ENCODE measurements at places on chromosomes 5 and 9.

DNA sequence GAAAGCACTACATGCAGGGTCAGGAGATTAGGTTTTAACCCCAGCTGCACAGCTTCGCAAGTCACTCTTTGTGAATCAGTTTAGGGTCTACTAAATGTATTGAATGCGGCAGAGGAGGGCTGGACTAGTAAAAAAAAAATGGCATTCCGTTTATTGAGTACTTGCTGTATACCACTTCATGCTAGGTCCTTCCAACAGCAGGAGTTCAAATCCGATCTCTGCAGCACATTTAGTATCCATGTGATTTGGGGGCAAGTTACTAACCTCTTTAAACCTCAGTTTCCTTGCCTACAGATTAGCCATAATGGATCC is 204.4 kb downstream of the SNCAIP start:
- DNase-seq = no peak

GRCh38 chr9:127509955-127510299 is 58.6 kb downstream of the LRSAM1 start:
- DNase-seq = no peak

GRCh38 chr5:55521881-55522280 is 12.9 kb downstream of the PLPP1 start:
- DNase-seq = no peak

DNA sequence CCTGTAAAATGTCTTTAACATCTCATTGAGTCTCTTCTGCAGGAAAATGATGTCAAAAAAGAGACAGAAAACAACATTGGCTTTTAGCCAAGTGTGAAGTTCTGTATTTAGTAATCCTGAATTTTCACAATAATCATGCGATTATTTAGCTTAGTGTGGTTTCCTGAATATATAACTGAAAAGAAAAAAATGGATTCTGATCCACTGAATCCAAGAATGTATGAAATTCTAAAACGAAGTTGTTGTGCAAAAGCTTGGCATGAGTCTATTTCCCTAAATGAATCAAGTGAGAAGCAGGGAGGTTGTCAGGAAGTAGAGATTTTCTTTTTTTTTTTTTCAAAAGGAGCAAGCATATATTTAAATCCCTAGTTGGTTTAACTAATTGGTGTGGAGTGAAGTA is 145.9 kb upstream of the CDH6 start:
- DNase-seq = no peak

DNA sequence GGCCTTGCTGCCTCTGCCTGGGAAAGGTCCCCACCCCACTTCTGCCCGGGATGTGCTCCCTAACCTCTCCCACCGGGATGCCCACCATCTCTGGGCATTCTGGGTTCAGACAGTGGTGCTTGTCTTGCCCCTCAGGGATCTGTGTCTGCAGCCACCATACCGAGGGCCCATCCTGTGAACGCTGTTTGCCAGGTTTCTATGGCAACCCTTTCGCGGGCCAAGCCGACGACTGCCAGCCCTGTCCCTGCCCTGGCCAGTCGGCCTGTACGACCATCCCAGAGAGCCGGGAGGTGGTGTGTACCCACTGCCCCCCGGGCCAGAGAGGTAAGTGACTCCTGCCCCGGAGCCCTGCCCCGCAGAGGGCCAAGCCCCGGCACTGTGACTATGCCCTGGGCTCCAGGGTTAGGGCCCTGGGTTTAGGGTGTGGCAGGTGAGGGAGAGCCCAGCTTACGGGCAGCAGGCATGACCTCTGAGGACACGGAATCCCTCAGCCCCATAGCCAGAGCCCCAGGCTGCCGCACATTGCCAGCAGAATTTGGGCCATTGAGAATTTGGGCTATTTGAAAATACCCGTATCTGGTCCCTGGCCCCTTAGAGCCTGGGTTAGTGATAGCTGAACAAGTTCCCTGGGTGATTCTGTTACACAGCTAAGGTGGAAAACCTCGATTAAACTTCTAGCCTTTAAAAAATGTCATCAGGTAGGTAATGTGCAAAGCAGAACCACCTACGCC is 35.3 kb upstream of the AIF1L start:
- peak; percentile 38 for DNase-seq

DNA sequence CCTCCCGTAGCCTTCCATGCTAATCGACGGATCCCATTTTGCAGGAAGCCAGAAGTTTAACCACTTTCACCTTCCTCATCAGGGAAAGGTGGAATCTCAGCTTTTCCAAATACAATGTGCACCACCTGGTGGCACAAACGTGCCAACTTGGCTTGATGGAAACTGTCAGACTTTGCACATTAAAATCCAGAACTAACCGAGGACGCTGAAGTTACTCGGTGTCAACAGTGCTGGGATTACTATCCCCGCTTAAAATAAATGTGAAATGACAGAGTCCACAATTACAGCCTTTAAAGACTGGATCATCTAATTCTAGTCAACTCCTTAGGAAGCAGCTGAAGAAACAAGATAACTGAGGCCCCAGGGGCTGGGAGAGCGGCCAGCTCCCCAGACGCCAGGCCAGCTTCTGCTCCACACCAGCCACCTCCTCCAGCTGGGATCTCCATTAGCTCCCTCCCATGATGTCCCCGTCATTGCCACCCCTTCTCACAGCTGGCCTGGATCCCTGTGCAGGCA is 50.1 kb upstream of the RETREG1 start:
- peak; percentile 63 for DNase-seq

DNA sequence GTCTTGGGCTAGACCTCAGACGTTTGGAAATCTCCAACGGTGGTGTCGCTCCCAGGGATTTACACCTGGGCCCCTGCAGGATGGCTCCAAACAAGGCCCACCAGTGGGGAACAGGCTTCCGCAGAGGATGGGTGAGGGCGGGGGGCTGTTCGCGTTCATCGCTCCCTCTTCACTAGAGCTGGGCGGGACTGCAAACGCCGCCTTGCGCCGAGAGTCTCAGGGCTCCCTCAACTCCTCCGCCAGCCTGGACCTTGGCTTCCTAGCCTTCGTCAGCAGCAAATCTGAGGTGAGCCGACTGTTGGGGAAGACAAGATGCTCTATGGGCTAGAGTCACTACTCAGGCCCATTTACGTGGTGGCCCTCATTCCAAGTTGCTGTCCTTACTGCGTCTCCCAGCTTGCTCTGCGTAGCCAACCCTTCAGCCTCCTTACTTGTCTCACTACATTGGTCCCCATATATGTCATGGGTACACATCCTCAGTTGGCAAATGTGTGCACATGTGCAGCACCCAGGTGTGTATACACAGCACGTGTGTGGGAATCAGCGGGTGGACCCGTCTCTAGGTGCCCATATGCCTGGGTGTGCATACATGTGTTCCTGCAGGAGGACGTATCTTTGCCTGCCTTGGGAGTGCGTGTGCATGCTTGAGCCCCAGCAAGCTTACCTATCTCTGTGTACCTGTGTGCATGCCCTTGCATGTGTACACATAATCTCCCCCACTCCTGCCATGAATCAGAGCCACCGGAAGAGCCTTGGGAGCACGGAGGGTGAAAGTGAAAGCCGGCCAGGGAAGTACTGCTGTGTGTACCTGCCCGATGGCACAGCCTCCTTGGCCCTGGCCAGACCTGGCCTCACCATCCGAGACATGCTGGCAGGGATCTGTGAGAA is 10.5 kb downstream of the RGS14 start:
- DNase-seq = no peak

DNA sequence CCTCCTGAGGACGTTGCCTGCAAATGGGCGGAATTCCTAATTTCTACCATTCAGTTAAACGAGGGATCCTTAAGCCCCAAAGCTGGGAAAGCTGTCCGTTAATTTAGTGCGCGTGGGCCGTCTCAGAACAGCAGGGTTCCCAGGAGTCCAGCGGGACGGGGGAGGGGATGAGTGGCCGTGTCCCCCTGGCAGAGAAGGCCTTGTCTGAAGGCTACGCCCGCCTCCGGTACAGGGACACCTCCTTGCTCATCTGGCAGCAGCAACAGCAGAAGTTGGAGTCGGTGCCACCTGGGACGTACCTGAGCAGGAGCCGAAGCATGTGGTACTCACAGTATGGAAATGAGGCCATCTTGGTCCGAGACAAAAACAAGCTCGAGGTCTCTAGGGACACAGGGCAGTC is 1.3 kb downstream of the BRD3OS start:
- DNase-seq = no peak

GRCh38 chr5:73865315-73865714 is 239.3 kb downstream of the ARHGEF28 start:
- no peak for DNase-seq

DNA sequence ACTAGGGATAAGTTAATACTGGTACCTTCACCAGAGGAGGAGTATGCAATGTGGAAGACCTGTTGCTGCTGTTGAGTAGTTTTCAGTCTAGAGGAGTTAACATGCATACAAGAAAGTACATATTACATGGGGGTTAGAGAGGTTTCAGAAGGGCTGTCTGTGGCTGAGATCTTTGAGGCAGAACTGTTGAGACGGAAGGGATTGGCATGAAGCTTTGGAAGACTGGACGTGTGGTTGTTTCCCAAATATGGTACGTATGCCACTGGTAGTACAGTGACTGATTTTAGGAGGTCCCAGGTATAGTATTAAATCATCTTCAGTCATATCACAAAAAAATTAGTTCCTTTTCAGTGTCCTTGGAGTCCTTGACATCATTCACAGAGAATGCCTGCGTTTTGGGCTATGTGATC is 17.6 kb downstream of the TNFAIP8 start:
- DNase-seq = no peak

- DNase-seq = no peak
Observed at GRCh38 chr5:132456296-132456986, 34.1 kb downstream of the IRF1 start.

DNA sequence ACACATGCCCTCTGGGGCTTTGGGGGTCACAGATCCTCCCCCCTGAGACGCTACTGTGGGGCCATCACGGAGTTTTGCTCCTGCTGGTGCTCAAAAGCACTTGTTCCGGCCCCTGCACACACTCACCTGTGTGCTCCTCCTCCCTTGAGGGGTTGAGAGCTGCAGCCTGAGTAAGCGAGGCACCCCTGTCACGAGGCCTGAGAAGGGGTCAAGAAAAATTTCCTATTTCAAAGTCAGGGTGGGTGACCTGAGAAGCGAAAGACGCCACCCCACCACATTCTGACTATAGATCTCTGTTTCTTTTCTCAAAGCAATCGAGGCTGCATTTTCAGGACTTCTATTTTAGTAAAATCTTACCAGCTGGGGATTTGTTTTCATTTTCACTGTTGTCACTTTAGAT is 138.5 kb downstream of the DCP2 start:
- DNase-seq = no peak

- peak; percentile 29 for DNase-seq
Observed at GRCh38 chr9:130142641-130143040, 29.6 kb upstream of the NCS1 start.

DNA sequence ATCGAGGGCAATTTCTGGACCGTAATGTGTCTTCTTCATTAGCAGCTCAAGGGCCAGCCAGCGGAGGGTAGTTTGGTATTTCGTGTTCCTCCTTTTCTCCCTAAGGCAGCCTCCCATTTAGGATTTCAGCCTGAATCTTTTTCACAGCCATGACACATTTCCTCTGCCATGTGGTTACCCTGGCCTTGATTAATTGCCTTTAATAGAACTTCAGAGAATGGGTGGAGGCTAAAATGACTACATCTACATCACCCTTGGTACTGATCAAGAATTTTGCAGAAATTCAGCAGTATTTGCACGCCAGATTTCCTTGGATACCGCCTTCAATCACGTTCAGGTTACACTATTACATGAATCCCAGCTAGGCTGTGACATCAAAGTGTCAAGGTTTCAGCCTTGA is 58.0 kb downstream of the ADAMTS16 start:
- DNase-seq = no peak

DNA sequence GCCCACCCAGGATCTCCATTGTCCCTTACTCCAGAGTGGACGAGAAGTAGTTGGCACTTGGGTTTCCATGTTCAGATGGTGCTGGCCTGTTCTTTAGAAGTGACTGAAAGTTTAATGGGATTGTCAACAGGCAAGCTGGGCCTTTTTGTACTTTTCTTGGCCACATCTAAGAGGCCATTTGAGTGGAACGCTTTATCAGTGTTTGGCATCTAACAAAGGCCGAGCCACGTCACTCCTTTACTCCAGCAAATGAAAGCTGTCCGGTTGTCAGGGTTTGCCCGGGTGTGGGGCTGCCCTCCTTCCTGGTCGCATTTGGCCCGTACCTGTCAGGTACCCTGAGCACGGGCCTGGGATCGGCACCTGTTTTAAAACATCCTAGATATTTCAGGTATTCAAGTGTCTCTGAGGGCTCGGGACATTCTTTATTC is 71.5 kb downstream of the RCL1 start:
- DNase-seq = no peak

All from DMS53 (cell line).